ENCODE measurements at places on chromosomes 12 and 14. TPM values are rescaled to one million over a fixed set of nuclear protein-coding genes. Genes with fewer than 3 reads are reported as not detected.

- DNase-seq: no peak
- H3K36me3 ChIP-seq: no peaks in the 10 kb centered on the region
- H3K27ac ChIP-seq: no peak overlapping the region
- H3K4me3 ChIP-seq: no peak overlapping the region
- H3K27me3 ChIP-seq: peaks cover 52% of the 10 kb centered on the region
Observed at GRCh38 chr12:3928538-3929184, 55.5 kb upstream of the PARP11 start.

GRCh38 chr14:64115401-64115800 is 178.8 kb downstream of the ESR2 start:
- H3K27me3 ChIP-seq: no peaks in the 10 kb centered on the region
- DNase-seq: no peak
- peaks cover 19% of the 10 kb centered on the region for H3K4me1 ChIP-seq
- no peak overlapping the region for H3K27ac ChIP-seq
- no peak overlapping the region for H3K4me3 ChIP-seq

- H3K27me3 ChIP-seq: no peaks in the 10 kb centered on the region
- no peak overlapping the region for H3K27ac ChIP-seq
- H3K4me1 ChIP-seq: peaks cover 38% of the 10 kb centered on the region
- no peaks in the 10 kb centered on the region for H3K36me3 ChIP-seq
- no peak overlapping the region for H3K4me3 ChIP-seq
- peak; percentile 95 for DNase-seq
Observed at GRCh38 chr14:77067632-77068516, 30.2 kb upstream of the CIPC start.

GRCh38 chr14:93008381-93008780 is 85.4 kb downstream of the CHGA start:
- no peaks in the 10 kb centered on the region for H3K36me3 ChIP-seq
- no peak overlapping the region for H3K4me3 ChIP-seq
- DNase-seq: peak; percentile 45
- H3K27ac ChIP-seq: peak overlapping the region; percentile 45

DNA sequence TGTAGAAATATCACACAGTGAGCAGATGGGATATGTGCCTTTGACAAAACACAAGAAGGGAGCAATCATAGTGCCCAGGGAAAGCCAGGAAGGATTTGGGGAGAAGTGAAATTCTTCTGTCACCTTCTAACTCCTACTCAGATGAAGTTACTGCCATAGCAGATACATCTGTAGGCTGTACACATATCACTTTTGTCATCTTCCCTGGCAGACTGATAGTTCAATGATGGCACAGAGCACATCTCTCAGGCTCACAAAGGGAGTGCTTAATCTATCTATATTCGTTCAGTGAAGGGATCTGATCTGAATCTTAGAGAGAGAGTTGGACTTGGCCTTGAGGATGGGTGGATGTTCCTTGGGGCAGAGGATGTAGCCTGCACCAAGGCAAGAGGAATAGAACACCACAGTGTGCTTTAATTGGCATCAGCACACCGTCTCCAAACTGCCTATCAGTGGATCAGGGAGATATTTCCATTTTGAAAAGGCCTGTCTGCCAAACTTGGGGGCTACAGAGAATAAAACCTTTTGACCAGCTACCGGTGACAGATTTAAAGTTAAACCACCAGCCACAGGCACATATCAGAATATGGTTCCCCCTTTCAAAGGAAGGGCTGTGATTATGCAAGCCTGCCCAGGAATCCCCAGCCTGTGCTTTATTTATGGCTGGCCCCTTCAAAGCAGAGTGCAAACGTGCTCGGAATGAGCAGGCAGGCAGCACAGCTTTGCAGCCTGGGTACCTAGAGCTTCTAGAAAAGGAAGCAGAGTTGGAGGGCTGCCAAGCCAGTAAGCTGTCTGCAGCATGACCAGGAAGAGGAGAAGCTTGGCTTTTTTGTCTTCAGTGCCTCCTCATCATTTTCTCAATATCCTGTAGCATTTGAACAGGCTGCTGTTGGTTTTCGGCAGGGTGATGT is 165.5 kb upstream of the DYRK2 start:
- DNase-seq: peak; percentile 70
- H3K36me3 ChIP-seq: no peaks in the 10 kb centered on the region
- H3K4me1 ChIP-seq: peaks cover 36% of the 10 kb centered on the region
- H3K27ac ChIP-seq: peak overlapping the region; percentile 95

- H3K27ac ChIP-seq: no peak overlapping the region
- H3K27me3 ChIP-seq: peaks cover 20% of the 10 kb centered on the region
- no peak overlapping the region for H3K4me3 ChIP-seq
Observed at GRCh38 chr12:40152783-40153383, 47.0 kb upstream of the SLC2A13 start.

- no peak for DNase-seq
- no peak overlapping the region for H3K27ac ChIP-seq
- no peaks in the 10 kb centered on the region for H3K4me1 ChIP-seq
- no peaks in the 10 kb centered on the region for H3K36me3 ChIP-seq
- no peak overlapping the region for H3K4me3 ChIP-seq
- 0 out of 2 replicates have a peak, but pooled peaks cover 3% of the 10 kb centered on the region for H3K27me3 ChIP-seq
Observed at GRCh38 chr12:22116376-22116775, 70.4 kb downstream of the CMAS start.

GRCh38 chr12:3132636-3133404 is 55.6 kb downstream of the TSPAN9 start:
- H3K27ac ChIP-seq: no peak overlapping the region
- no peaks in the 10 kb centered on the region for H3K27me3 ChIP-seq
- no peaks in the 10 kb centered on the region for H3K36me3 ChIP-seq
- H3K4me1 ChIP-seq: no peaks in the 10 kb centered on the region
- H3K4me3 ChIP-seq: no peak overlapping the region

DNA sequence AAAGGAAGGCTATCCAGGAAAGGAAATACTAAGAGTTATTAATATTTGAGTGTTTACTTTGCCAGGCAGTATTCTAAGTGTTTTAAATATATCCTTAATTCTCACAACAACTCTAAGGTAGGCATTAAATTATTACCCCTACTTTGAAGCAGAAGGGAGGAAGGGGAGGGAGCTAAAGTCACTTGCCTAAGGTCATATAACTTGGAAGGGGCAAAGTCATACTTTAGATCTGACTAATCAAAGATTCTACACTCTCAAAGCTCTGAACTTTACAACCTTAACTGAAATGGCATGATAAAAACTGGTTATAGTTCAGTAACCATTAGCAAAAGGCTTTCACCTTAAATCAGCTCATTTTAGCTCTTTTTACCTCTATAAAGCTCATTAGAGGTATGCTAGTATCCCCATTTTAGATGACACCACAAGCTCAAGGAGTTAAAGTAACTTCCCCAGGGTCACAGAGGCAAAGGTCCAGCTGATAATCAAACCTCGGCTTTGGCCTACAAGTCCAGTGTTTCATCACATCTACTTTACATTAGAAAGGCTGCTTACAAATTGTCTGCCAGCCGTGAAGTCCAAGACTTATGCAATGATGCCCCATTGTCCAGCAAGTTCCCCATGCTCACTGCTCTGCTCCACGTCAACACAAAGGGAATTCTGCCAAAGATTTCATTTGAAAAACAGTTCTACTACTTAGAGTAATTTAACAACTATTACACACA is 223.9 kb downstream of the MED13L start:
- no peak overlapping the region for H3K27ac ChIP-seq
- DNase-seq: peak; percentile 27
- no peaks in the 10 kb centered on the region for H3K27me3 ChIP-seq
- H3K4me1 ChIP-seq: peaks cover 14% of the 10 kb centered on the region
- no peak overlapping the region for H3K4me3 ChIP-seq

The ADAMTS20 gene
- total RNA-seq: 1.6 TPM

The MEG3 gene
- total RNA-seq: not detected

All from PC-3 (cell line).